Trophoblast cell (in vitro differentiated cells and primary cell): ENCODE measurements at places on chromosomes 2 and 18.

DNA sequence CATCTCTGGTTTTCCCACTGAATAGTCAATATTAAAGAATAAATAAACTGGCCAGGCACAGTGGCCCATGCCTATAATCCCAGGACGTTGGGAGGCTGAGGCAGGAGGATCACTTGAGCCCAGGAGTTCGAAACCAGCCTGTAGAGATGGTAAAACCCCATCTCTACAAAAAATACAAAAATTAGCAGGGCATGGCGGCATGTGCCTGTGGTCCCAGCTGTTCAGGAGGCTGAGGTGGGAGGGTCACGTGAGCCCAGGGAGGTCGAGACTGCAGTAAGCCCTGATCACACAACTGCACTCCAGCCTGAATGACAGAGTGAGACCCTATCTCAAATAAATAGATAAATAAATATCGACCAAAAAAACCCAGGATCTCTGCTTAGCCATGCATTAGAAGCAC lies 50.2 kb upstream of the BIN1 start:
- DNase-seq: no peak

DNA sequence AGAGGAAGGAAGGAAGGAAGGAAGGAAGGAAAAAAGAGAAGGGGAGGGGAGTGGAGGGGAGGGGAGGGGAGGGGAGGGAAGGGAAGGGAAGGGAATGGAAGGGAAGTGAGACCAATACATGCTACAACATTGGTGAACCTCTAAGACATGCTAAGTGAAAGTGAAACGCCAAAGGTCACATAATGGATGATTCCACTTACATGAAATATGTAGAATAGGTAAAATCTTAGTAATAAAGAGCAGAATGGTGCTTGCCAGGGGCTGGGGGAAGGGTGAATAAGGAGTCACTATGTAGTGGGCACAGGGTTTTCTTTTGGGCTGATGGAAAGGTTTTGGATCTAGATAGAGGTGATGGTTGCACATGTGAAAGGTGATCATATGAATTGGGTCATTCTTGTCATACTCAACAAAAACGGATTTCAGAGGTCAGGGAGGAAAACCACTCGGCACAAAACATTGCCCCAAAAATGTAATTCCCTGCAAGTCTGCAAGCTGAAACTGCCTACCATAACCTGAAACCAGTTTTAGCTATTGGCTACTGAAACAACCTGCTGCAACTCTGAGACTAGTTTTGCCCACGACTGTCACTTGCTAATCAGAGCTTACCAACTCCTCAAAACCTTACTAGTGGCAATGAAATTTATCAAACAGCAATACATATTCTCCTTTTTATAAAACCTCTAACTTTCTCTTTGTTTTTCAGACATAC lies 59.2 kb downstream of the CCDC141 start:
- DNase-seq: no peak

GRCh38 chr18:63949068-63949737 lies at the start of gene HMSD:
Gene HMSD (plus strand): TSS chr18:63949301. CDS start chr18:63953456, 4,155 bp downstream.
- peak; percentile 44 for DNase-seq

GRCh38 chr18:24019641-24020331 lies 5.2 kb downstream of the TTC39C start:
- no peak for DNase-seq

- peak; percentile 72 for DNase-seq
Observed at GRCh38 chr2:222900354-222900753, 39.5 kb downstream of the ACSL3 start.

DNA sequence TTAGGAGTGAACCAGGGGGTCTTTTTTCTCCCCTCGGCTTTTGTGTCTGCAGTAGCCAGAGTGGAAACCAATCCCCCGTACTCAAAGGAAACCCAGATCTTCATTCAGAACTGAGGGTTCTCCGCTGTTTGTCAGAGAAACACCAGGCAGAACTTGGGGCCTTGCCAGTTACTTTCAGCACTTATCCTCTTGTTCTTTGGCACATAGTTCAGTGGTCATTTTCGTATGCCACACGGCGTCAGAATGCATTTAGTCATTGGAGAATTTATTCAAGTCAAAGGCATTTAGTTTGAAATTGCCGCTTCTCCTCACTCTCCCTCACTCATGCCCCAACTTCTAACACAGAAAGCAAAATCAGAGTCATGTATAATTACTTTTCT lies 102.9 kb downstream of the CABLES1 start:
- DNase-seq: peak; percentile 54

GRCh38 chr18:28048612-28049011 lies 128.3 kb downstream of the CDH2 start:
- DNase-seq: no peak

- no peak for DNase-seq
Observed at GRCh38 chr2:209121691-209122090, 302.2 kb upstream of the MAP2 start.

GRCh38 chr2:218990612-218991011 lies 2.6 kb downstream of the CRYBA2 start:
- no peak for DNase-seq

GRCh38 chr2:231541645-231542044 lies 11.4 kb upstream of the NMUR1 start:
- DNase-seq: no peak

DNA sequence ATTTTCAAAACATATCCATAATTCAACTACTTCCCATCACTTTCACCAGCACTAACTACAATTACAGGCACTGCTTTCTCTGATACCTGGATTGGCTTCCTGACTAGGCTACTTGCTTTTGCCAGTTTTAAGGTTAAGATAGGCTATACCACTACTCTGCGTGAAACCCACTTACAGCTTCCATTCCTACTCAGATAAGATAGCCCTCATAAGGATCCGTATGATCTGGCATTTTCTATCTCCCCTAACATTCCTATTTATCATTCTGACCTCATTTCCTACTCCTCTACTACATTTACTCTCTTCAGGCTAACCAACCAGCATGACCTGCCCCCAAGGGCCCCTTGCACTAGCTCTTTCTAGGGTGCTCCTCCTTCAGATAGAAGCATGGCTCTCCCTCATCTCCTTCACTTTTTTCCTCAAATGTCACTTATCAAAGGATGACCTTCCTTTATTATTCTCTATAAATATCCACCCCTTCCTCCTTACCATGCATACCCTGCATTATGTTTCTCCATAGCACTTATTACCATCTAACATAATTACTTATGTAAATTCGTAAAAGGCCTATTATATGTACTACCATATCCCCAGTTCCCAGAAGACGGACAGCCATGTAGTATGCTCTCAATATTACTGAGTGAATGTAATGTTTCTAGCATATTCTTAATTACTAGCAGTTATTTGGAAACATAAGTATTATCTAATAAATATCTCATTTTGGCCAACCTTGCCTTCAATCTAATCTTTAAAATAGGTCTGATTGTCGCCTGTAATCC lies 4.4 kb downstream of the TIA1 start:
- no peak for DNase-seq

GRCh38 chr2:226873051-226873620 lies 37.3 kb downstream of the RHBDD1 start:
- no peak for DNase-seq

GRCh38 chr2:226623587-226624368 lies 175.8 kb downstream of the IRS1 start:
- no peak for DNase-seq

DNA sequence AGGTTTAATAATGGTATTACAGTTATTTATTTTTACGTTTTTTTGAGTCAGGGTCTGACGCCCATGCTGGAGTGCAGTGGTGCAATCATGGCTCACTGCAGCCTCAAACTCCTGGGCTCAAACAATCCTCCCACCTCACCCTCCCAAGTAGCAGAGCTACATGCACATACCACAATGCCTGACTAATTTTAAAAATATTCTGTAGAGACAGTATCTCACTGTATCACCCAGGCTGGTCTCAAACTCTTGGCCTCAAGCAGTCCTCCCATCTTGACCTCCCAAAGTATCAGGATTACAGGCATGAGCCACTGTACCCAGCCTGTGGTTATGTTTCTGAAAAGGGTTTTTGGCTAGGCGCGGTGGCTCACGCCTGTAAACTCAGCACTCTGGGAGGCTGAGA lies 120.8 kb downstream of the ESCO1 start:
- DNase-seq: peak; percentile 24

GRCh38 chr2:8490166-8490721 lies 191.6 kb upstream of the ID2 start:
- DNase-seq: no peak
